ENCODE measurements at places on chromosomes 7 and 10.

GRCh38 chr7:36286226-36286625 is 103.4 kb upstream of the ANLN start:
- no peak for DNase-seq

DNA sequence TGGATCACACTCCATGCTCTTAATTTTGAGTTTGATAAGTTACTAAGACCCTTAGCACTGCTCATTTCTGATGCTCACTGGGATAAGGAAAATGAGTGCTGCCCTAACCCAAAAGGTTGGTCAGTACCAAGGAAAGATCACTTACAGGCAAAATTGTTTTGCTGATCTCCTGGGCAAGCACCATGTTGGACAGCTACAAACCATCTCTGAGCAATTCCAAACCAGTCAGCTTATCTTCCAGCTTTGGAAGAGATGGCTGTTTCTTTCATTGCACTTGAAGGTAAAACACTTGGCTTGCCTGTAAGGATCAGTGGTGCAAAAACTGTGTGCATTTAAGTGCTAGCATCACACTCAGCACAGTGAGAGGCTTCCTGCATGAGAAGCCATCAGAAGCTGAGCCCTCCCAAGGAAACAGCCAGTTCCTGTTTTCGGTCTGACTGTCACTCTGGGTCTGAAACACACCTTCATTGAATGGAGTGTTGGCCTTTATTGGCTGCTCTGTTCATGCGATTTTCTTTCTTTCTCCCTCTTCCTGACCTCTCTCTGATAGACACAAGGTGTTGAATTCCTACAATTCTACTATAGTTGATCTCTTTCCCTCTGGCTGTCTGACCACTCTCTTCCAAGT is 126.4 kb upstream of the GHITM start:
- no peak for DNase-seq

DNA sequence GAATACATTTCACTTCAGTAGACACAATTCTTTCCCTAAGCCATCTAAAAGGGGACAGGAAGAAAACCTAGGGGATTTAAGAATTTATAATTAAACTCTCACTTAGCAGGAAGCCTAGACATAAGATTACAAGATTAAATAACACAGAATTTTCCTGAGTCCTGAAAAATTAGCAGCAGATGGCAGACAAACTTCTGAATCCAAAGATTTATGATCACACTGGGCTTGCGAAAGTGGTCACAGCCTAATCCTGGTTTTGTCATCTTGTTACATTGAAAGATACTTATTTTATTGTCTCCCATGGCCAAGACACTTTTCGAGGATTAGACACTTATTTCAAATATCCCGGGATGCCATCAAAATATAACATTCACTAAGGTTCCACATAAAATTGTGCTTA is 2.9 kb downstream of the ERLIN1 start:
- no peak for DNase-seq

DNA sequence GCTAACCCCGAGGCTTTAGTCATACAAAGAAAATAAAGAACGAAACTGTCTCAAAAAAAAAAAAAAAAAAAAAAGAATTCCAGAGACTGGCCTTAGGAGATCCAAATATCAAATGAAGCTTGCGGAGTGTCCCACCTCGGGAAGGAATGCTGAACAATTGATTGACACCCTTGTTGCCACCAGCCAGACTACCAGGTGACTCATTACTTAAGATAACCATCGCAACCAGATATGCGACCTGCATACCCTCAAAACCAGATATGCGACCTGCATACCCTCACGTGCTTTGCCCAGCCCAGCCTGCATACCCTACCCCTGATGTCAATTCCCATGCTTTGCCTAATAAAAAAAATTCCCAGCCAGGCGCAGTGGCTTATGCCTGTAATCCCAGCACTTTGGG is 2.7 kb upstream of the PRKRIP1 start:
- no peak for DNase-seq

GRCh38 chr10:104406715-104407650 is 53.4 kb downstream of the CFAP58 start:
- no peak for DNase-seq

- no peak for DNase-seq
These were observed 483.5 kb upstream of the POT1 start for GRCh38 chr7:125412890-125413665.

DNA sequence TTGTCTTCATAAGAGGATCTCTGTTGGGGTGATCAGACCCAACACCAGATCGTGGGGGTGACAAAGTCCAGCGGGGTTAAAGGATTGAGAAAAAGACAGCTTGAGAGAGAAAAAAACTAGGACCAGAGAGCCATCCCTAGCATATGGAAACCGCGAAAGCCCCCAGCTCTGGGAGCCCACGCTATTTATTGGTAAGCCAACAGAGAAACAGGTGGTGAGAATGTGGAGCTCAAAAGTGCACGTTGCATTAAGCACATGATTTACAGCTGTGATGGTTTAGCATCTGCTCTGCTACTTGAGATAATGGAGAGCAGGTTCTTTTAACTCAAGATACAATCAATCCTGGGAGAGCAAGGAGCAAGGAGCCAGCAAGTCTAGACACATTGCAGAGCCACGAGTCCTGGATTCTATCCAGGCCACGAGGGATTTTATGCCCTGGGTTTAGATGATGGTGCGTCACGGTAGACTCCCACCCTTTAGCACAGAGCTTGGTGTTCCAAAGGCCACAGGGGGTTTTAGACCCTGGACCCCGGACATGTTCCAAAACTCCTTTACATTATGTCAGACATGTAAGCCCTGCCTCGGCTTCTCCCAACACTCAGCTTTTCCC is 755.2 kb upstream of the SORCS1 start:
- no peak for DNase-seq

All from mesothelial cell of epicardium (in vitro differentiated cells).